Activated T-cell treated with anti-CD3 and anti-CD28 coated beads, Interleukin-2, amount 50 U/mL, for 48 hours (primary cell): ENCODE measurements at places on chromosomes 13 and 19.

DNA sequence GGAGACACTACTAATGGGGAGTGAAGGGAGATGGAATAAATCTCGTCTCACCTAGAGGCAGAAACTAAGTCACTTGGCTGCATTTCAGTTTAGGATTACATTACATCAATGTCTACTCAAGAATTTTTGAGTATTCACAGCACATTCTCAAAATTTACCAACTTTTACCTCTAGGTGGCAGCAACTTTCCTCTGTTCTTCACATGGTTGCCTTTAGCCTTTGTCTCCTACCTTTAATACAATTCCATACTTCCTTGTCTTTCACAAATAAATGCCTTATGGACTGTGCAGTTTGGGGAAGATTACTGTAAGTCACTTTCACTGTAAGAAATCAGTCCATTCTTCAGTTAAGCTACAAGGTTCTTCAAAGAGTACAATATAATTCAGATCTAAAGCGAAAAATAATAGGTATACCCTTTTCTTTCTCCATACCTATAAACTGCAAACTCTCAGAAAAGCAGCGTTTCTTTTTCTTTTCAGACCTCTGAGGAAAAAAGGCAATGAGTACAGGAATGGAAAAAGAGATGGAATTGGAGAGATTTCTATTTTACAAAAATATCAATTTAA lies 379.4 kb downstream of the KLF12 start:
- DNase-seq: no peak

DNA sequence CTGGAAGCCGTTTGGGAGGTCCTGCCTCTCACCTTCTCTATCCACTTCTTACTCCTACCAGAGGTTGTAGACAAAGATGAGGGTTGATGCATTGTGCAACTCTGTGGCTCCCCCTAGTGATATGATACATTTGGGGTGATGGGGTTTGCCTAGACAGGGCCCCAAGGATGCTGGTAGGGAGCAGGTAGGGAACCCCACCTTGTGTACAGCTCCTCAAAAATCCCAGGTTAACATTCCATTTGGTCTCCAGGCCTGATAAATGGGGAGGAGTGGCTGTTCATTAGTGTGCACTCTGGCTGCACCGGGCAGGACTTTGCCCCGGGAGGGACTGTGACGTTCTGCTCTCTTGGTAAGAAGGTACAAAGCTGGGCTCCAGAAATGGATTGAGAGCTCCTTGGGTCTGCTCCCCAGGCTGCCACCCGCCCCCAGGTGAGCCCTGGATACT lies 19.2 kb downstream of the SIGLEC8 start:
- DNase-seq: peak; percentile 54

GRCh38 chr13:49464085-49464484 lies 20.0 kb downstream of the SETDB2 start:
- no peak for DNase-seq

DNA sequence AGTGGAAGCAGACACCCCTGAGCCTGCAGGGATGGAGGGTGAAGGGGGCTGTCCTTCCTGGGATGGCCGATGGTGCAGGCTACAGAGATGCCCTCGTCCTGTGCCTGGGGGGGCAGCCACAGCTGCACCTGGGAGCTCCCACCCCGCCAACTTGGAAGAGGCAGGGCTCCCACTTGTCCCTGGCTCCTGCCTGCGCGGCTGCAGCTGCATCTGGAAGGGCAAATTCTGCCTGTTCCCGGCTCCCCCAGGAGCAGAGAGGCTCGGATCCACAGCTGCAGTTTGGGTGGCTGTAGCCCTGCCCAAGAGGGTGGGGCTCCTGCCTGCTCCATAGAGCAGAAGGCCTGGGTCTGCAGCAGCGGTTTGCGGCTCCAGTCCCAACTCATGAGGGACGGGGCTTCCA lies 2.2 kb downstream of the CEP89 start:
- no peak for DNase-seq

DNA sequence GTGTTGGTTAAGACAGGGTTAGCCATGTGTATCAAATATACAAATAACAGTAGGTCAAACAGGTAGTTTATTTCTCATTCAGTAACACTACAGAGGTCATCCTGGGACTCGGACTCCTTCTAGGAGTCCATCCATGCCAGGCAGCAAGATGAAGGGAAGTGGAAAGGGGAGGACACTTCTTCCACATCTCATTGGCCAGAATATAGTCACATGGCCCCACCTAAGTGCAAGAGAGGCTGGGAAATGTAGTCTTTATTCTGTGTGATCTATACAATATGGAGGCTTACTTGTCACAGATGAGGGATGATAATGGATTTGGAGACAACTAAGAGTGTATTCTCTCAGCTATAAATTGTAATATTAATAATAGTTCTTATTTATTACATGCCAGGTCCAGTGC lies 31.1 kb downstream of the RDH8 start:
- DNase-seq: no peak

DNA sequence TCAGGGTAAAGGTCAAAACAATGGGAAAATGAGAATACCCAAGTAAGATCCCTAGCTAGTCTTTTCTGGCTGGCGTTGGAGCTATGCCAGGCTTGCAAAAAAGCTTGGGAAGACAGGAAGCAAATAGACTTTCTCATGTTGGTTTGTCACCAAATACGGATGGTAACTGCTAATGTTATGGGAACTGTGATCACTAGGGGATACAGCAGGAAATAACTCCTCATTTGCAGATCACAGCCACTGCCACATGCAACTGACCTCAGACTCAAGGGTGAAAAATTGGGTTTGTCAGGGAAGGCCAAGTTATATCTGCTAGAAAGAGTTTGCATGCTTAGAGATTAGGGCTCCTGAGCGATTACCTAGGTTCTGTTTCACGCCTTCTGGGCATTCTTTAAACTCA lies 162.9 kb downstream of the NHLRC3 start:
- no peak for DNase-seq
